Bronchus fibroblast of lung (primary cell): ENCODE measurements at places on chromosomes 6 and 20. TPM values are rescaled to one million over a fixed set of nuclear protein-coding genes. Genes with fewer than 3 reads are reported as not detected.

Gene ZNF133
- total RNA-seq = 13.5 and 17.7 TPM in 2 replicates

Gene SEL1L2
- total RNA-seq = not detected in 2 replicates

Gene CLPSL1
- total RNA-seq = not detected in 2 replicates

Gene LST1
- not detected in 2 replicates for total RNA-seq

Gene PI16
- total RNA-seq = not detected in 2 replicates

Gene BTNL2
- total RNA-seq = not detected in 2 replicates

Gene SCRT2
- total RNA-seq = not detected in 2 replicates

Gene POU3F2
- total RNA-seq = not detected in 2 replicates

Gene PPP1R16B
- total RNA-seq = not detected in 2 replicates
